Activated gamma-delta T cell (primary cell): ENCODE measurements at places on chromosomes 5 and 9.

GRCh38 chr5:1497242-1497777, 26.4 kb downstream of the LPCAT1 start:
- DNase-seq, result peak; percentile 17

GRCh38 chr5:126364206-126364902, 58.9 kb upstream of the GRAMD2B start:
- DNase-seq, result no peak

DNA sequence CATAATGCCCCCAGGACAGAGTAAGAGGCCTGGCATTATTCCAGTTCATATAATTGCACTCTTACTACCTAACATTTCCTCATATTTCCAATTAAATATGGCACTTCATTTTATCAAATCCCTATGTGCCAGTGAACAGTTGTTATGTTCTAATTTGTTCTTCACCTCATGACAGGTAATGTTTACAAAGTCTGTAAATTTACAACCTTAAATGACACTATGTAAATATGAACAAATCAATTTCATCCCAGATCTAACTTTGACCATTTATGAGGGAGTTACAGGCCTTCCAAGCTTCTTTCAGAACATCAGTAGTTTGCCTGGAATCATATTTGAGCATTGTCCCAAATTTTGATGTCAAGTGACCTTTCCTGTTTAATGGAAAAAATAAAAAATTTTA, 592.6 kb upstream of the CDH6 start:
- no peak for DNase-seq

- no peak for DNase-seq
Measured at GRCh38 chr9:19799784-19800183, 10.9 kb upstream of the SLC24A2 start.

DNA sequence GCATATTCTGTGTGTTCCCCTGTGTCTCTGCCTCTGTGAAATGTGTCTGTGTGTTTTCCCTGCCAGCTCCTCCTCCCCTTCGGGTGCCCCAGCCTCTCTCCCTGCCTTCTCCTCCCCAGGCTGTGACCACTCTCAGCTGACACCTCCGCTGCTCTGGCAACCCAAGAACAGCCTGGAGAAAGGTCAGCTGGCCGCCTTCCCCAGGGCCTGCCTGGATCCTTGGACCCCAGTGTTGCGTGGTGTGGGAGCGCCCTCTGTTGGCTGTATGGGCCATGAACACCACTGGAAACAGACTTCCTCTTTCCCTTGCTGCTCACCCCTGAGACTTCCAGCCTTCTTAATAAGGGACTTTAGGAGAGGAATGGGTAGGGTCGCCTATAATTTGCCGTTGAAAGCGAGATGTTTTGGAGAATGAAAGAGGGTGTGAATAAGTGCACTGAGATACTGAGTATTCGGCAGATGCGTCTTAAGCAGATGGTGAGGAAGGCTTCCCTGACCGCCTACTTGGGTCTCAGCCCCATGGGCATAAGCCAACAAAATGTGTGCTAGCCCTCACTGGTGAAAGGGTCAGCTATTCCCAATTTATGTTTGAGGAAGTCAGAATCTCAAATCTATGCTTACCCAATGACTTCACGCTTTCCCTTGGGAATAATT, 114.9 kb upstream of the TRIM32 start:
- DNase-seq, result no peak

GRCh38 chr5:3118340-3118739, 366.9 kb upstream of the IRX2 start:
- no peak for DNase-seq

DNA sequence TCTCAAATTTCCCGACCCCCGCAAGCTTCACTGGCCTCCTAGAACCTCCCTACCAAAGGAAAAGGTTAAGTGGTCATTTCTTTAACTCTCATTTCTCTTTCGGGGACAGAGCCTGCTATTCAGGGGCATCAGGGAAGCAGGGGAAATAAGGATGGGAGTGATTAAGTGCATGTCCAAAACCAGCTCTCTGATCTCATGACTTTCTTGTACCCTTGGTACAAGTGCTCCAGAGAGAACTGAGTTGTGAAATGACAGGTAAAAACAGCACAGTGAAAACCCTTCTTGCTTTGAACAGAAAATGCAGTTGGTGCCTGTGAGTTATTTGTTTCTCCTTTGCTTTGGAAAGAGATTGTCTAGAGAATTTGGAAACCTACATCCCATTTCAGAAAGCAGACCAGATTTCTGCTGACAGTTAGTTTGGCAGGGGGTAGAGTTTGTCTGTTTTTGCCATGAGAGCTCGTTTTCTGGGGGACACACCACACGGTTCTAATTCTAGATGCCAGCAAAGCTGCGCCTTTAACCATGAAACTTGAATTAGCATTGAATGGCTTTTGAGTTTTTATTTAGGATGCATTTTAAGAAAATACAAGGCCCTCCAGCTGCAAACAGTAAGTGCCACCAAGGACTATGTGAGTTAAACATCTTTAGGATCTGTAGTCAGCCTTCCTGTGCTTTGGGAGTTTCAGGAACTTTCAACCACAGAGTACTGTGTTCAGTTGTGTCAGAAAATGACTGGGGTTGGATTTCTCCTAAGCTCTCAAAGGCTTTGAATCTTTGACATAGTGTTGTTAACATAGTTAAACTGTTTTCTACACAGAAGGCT, 161.7 kb upstream of the LHFPL2 start:
- DNase-seq, result no peak

DNA sequence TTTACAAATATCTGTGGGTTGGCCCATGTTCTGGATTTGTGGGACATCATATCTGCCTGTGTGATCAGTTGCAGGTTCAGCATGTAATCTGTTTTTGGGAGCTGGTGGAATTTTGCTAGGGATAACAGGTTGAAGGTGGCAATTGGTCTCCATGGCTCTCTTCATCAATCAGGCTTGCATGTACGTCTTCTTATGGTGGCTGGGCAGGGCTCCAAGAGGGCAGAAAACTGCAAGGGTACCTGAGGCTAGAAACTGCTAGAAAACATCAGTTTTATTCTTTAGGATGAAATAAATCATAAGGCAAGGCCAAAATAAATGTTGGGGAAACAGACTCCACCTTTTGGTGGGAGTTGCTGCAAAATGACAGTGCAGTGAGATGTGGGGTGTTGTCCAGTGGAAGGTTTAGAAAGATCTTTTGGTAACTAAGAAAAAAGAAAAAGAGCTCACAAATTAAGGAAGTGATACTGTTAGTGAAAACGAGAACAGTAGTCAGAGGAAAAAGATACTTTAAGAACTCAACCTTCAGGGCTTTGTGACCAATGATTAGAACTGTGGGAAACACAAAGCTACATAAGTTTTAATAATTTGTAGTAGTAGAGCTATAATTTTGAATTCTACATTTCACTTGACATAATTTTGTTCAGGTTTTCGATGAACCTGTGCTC, 300.7 kb upstream of the IZUMO3 start:
- no peak for DNase-seq

GRCh38 chr5:33074548-33074947, 363.4 kb downstream of the NPR3 start:
- no peak for DNase-seq

DNA sequence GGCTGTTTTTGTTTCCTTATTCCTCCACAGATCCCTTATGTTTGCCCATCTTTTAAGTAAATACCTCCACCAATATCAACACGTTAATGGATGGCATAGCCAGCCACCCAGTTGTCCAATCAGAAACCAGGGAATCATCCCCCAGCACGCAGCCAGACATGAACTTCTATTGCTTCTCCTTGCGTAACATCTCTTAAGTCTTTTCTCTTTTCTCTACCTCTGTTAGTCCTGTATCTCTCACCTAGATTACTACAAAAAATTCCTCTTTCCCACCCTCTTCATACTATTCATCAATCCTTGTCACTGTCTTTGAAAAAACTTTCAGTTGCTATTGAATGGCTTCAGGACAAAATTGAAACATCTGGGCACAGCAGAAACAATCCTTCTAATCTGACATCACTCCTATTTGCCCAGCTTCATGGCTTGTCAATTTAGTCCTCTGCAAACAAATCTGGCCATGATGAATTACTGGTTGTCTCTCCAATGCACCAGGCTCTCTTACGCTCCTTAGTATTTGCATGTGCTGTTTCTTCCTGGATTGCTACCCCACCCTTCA, 349.3 kb downstream of the RAB3C start:
- DNase-seq, result no peak

DNA sequence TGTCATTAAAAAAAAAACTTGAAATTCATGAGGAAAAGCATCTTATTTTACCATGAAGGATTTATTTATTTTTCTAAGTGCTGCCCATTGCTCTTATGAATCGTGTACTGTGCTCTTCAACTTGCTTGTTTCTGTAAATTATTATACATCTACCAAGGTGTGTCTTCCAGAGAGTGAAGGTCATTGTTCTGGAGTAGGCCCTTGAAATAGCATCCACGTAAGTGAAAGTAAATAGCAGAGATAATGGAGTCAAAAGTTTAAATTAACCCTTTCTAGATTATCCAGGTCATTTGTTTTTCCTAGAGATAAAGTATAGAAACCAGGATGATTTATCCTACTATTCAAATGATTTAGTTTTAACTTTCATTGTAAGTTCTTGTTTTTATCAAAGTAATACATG, 473.1 kb downstream of the DIRAS2 start:
- no peak for DNase-seq

DNA sequence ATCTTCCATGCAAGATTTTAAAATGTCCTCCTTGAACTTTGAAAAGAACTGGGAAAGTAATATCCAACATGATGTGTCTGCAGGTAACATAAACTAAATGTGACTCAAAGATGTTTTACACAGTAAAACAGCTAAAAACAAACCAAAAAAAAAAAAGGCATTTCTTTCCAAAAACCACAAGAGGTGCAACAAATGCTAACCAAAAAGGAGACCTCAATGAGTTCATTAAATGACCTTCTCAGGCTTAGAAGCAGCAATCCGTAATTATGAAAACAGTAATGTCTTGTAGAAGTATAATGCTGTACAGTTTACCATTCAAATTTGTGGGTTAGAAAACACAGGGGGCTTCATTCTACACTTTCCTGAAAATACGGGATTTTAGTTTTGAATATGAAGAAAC, 2.5 kb downstream of the RNF145 start:
- no peak for DNase-seq

GRCh38 chr5:107639990-107640389, 30.7 kb downstream of the EFNA5 start:
- DNase-seq, result no peak

GRCh38 chr5:148372166-148372725, 11.5 kb upstream of the FBXO38 start:
- DNase-seq, result no peak

GRCh38 chr5:177604116-177604521, 4.2 kb downstream of the B4GALT7 start:
- DNase-seq, result no peak

DNA sequence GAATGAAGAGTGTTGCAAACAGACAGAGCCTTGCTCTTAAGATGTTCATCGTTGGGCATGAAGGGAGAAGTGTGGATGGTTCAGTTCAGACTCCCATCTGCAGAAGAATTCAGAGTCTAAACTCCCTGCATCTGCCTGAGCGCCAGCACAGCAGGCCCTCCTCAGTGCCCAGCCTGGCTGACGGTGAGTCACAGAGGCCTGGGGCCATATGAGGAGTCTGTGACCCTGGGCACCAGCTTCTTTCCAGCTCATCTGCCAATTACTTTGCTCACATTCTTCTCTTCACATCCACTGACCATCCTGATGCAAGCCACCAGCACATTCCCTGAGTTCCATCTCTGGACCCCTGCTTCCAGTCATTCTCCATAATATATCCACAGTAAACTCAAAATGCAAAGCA, 401.1 kb upstream of the TRPC7 start:
- DNase-seq, result no peak

GRCh38 chr5:1222621-1223277, 2.4 kb upstream of the SLC6A18 start:
- no peak for DNase-seq

DNA sequence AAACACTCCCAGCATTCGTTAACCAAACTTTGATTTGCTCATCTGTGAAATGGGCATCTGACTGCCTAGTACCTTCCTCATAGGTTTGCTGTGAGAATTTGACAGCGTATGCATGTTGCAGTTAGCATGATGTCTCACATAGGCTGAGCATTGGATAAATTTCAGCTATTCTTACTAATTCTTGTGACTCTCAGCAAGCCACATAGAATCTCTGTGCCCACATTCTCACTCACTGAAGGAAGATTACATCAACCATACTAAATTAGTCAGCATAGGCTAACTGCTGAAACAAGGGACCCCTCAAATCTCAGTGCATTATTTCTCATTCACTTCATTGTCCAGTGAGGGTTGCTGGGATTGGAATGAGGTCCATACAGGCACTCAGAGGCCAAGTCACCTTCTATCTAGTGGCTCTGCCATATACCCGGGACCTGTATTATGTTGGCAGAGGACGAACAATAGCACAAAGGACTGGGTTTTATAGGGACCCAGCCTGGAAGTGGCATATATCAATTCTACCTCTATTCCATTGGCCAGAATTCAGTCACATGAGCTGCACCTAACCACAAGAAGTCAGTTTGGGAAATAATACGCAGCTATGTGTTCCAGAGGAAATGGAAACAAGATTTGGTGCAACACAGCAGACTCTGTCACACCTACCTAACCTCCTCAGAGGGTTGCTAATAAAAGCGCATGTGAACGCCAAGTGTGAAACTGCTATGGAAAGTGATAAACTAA, 4.2 kb upstream of the PTGER4 start:
- no peak for DNase-seq

DNA sequence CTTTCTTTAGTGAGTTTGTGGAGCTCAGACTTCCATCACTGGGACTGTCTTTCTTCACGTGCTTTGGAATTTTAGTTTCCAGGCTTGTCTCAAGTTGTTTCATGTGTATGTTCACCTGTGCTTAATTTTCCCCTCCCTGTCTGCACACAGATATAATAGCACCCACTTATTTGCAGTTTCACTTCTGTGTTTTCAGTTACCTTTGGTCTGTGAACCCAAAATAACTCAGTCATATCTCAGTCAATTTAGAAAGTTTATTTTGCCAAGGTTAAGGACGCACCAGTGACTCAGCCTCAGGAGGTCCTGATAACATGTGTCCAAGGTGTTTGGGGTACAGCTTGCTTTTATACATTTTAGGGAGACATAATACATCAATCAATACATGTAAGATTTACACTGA, 330.4 kb downstream of the ICE1 start:
- DNase-seq, result no peak

- DNase-seq, result no peak
Measured at GRCh38 chr9:106889061-106889590, 26.2 kb downstream of the ZNF462 start.

DNA sequence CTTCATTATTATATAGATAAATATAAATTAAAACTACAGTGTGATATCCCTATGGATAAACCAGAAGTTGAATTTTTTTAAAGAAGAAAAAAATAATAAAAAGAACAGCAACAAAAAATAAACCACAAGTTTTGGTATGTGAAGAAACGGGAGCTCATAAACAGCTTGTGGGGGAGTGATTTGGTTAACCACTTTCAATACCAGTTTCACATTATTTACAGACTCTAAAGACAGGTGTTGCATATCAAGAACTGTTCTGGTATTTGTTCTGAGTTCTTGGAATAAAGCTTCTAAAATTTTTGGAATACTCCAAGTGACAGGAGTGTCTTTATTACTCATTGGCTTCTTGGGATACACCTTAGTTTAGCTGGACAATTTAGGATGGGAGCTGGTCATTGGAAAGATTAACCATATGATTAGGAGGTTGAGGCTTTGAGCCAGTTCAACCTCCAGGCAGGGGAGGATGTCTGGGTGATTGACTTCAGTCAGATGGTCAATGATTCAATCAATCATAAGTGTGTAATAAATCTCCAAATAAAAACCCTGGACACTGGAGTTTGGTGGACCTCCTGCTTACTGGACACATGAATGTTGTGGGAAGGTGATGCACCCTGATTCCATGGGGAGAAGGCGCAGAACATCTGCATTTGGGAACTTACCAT, 2223.1 kb upstream of the C9orf72 start:
- DNase-seq, result no peak

GRCh38 chr9:131395157-131396098, 1.5 kb downstream of the PRRC2B start:
- peak; percentile 26 for DNase-seq
